ENCODE measurements at places on chromosomes 2 and 18. TPM values are rescaled to one million over a fixed set of nuclear protein-coding genes. Genes with fewer than 3 reads are reported as not detected.

Gene PPM1G
- 96.4 TPM for polyA plus RNA-seq

DNA sequence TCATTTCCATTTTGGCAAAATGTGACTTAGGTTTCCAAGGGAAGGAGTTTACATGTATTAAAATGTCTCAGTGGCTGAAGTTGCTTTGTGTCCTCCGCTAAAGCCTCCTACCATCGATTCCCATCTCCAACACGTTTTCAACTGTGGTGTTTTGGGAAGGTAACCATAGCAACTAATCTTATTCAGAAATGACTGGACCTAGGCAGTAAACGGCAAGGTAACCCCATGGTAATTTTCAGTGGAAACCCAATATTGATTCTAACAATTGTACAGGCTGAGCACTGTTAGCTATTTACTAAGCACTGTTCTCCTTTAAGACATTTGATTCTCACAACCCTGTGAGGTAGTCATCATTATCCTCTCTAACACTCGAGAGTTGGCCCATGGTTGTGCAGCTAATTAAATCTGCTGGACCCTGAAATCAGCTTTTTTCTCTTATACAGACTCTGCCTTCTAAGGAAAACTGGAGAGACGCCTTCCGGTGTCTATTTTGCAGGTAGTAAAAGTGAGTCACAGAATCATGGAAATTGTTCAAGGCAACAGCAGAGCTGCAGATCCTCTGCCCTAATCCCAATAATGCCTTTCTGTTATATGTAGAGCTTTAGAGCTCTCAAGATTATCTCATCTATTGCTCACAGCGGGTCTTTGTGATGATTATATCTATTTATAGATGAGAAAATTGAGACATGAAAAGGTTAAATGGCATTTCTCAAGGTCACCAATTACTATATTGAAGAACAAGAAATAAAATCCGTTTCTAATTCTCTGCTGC is 36.2 kb downstream of the FASTKD2 start:
- no peak for DNase-seq

DNA sequence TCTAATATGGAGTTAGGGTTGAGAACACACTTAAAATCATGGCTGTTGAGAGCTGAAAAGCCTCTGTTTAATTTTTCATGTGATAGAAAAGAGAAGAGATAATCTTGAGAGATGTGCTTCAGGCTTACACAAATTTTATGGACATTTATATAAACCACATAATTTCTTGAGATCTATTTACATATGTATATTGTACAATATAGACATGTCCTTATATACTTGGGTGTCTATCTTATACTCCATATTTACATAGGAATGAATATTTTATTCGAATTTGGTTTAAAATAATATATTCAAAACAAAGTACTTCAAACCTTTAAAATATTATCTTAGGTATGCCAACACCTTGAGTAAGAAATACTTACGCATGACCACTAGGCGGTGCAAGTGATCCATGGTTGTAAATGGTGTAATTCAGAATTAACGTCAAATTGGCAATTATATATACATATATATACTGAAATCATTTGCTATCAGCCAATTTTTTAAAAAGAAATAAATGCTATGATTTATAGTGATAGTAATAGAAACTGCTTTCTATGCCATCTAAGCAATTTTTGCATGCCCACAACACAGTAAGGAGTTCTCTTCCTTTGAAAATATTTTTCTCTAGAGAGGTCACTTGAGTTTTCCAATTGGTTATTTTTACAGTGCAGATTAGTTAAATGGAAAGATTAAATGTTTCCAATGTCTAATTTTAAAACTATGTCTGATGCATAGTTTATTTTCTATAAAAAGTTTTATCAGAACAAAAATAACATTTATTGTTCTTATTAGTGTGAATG is 37.6 kb upstream of the SPAG16 start:
- peak; percentile 37 for DNase-seq

Gene FARSB
- 25.8 TPM for polyA plus RNA-seq

Gene G6PC2
- 0.24 TPM for polyA plus RNA-seq

Gene TTC31
- polyA plus RNA-seq: 34.1 TPM

GRCh38 chr2:178482437-178482836 is 2.2 kb downstream of the PLEKHA3 start:
- no peak for DNase-seq

GRCh38 chr2:23029111-23029510 is 355.9 kb upstream of the KLHL29 start:
- no peak for DNase-seq

GRCh38 chr18:6775702-6776101 is 46.2 kb downstream of the ARHGAP28 start:
- no peak for DNase-seq

DNA sequence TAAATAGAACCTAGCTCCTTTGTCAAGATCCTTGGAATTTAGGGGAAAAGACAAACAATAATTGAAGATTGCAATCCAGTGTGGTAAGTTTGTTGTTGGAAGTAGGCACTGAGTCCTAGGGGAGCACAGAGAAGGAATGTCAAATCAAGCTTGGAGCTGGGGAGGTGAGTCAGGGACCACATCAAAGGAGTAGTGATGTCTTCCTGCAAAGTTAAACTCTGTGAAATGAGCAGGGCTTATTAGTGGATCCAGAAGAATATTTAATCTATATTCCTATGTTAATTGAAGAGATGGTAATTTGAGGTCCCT is 41.7 kb upstream of the NABP1 start:
- DNase-seq: no peak

Gene EFR3B
- polyA plus RNA-seq: 8.6 TPM

DNA sequence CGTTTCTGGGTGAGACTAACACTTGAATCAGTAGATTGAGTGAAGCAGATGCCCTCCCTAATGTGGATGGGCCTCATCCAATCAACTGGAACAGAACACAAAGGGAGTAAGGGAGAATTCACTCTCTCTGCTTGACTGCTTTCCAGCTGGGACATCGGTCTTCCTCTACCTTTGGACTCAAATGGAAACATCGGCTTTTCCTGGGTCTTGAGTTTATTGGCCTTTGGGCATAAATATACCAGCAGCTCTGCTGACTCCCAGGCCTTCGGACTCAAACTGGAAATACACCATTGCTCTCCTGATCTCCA is 311.6 kb downstream of the STK39 start:
- no peak for DNase-seq

Gene KHK
- 60.6 TPM for polyA plus RNA-seq

DNA sequence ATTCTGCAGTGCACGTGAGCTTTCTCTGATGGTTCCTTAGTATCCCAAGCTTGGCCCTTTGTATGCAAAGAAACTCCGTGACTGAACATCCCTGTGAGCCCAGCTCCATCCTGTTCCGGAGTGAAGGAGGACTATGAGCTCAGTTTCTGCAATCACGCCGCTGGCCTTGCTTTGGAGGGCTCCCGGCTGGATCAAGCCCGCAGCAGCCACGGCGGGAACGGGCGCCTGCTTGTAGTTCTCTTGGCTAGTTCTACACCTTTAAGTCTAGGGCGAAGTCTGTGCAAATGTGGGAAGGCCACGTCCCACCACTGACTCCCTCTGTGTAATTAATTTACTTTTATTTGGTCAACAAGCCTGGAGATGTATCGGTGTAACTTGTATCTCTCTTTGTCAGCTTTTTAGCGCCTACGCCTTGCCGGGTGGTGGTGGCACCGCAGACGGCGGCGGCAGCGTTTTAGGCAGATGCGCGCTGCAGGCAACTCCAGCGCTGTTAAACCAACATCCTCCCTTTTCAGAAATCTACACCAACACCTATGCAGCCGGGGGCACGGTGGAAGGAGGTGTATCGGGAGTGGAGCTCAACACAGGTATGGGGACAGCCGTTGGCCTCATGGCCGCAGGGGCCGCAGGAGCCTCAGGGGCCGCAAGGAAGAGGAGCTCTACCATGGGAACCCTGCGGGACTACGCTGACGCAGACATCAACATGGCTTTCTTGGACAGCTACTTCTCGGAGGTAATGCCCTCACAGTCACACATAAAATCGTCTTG is 34.3 kb downstream of the DSG4 start:
- no peak for DNase-seq

- no peak for DNase-seq
Measured at GRCh38 chr18:11996907-11997306, 15.6 kb downstream of the IMPA2 start.

Gene PAX8
- 618 TPM for polyA plus RNA-seq

- peak; percentile 17 for DNase-seq
Measured at GRCh38 chr2:22279541-22279940, 1105.4 kb upstream of the KLHL29 start.

Gene TRIM43
- not detected for polyA plus RNA-seq

GRCh38 chr18:50061876-50062517 is 132.9 kb downstream of the MYO5B start:
- DNase-seq: no peak
